Stimulated activated CD4-positive, alpha-beta T cell treated with anti-CD3 and anti-CD28 coated beads, Interleukin-15, amount 100 ng/mL, for 1 hour (primary cell): ENCODE measurements at places on chromosomes 7 and 10.

- no peak for DNase-seq
These were observed 63.1 kb downstream of the ASB13 start for GRCh38 chr10:5603091-5603847.

GRCh38 chr7:100942045-100942774 is 7.1 kb upstream of the MUC3A start:
- no peak for DNase-seq

DNA sequence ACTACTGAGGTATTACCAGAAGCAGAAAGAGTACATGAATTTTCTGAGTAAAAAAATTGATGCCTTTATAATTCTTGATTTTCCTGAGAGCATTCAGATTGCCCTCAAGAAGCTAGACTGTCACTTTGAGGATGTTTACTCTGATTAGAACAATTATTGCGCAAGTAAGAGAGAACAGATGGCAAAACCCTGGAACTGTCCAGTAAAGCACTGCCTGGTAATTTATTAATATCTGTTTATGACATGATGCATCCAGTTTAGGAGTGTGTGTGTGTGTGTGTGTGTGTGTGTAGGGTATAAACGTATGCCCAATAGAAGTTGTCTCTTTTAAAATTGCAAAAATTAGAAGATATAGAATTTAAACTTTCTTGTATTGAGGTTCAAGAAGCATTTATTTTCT is 379.7 kb downstream of the PHTF2 start:
- DNase-seq: no peak

DNA sequence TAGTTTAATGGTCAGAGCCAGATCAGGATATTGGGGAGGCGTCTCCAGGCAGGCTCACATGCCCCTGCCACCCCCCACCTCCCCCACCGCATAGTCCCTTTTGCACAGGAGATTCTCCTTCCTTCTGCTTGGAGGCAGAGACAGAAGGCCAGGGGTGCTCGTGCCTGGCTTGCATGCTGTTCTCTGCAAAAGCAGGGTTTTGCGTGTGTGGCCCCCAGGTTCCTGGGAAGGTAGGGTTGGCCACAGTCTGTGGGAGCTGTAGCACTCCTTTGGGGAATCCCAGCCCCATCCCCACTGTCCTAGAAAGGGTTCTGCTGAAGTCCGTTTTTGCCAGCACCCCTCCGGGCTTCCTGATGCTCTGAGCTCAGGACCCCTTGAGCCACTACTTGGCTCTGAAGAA is 1.9 kb upstream of the TCERG1L start:
- no peak for DNase-seq

DNA sequence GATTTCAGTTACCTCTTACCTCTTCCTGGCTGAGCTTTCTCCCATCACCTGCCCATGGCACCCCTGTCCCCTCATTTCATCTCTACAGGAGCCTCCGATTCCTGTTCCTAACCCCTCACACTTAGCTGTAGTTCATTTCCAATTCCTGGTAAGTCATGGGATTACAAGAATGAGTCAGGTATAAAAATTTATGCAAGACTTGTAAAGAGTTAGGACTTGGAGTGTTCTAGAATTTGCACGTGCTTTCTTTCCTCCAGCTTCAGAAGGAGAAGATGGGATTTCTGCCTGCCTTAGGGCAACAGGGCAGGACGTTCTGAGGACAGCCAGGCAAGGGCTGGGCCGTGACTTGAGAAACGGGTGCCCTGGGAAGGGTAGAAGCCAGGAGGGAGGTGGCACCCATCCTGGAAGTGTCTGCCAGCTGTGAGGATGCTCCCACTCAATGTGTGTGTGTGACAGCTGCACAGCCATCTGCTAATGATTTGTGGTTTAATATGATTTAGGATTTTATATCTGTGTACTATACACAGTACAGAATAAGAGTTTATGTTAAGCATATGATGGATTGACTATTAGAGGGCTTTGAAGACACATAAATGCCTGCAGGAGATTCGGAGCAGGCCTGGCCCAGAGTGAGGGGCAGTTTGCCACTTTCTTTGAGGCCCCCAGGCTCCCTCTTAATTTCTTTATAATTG is 81.5 kb upstream of the VIPR2 start:
- no peak for DNase-seq

DNA sequence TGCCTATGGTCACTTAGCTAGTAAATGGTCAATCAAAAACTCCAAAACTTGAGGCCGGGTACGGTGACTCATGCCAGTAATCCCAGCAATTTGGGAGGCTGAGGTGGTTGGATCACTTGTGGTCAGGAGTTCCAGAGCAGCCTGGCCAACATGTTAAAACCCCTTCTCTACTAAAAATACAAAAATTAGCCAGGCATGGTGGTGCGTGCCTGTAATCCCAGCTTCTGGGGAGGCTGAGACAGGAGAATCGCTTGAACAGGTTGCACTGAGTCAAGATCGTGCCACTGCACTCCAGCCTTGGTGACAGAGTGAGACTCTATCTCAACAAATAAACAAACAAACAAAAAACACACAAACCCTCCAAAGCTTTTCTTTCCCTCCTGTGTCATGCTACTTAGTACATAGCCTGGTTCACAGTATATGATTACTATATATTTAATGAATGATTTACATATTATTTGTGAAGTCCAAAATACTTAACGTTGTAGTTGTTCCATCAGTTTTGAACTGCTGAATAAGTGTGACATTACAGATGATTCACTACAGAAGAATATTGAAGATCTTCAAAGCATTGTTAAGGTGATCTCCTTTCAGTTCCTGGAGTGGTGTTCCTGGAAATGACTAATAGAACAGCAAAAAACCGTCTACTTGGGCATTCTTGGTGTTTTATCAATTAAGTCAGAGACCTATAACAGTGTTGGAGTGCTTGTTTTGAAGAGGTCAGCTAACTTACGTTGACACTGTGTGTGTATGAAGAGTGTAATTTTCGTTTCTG is 72.9 kb downstream of the ADK start:
- no peak for DNase-seq

DNA sequence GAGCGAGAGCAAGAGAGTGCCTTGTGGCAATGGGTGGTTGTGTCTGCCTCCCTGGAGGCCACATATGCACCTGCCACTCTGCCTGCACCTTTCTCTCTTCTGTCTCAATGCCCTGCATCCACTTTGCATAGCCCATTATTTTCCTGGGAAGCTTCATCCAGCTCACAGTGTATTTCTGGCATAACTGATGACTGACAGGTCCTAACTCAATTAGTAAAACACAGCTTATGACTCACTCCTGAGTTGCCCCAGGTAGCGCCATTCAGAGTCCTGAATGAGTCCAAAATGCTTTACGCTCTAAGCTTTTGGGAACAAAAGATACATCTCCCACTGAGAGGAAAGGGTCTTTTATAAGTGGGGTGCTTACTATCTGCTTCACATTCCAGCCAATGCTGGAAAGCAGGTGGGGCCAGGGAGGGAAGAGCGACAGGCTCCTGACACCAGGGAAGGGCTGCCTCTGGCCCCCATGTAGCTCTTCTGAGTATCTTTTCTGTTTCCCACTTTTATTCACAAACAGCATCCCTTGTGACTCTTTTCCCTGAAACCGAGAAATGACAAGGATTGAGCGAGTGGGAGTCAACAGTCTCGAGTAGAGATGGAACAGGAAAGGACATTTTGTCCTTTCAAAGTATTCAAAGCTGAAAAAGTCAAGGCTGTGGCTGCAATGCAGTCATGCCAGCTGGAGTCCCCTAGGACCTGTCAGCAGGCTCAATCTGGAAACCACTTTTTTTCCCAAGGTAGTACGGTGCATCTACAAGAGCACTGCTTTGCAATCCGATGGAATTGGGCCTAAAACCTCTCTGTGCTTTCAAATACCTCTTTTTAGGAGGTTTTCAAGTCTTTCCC is 479.3 kb upstream of the PODXL start:
- no peak for DNase-seq

DNA sequence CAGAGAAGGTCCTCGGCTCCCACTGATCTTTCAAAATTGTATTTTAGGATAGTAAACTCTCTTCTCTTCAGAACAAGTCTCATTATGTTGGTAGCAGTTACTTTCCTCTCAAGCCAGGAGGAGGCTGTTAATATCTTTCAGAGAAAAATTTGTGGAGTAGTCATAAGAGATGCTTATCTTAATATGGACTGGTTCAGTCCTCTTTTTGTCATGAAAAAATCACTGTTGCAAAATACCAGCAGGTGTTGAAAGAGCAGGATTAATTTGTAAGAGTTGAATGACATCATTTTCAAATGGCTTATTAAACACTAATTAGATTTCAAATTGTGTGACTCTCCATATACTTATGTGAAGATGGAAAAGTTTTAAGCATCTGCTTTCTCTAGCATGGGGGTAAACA is 662.5 kb downstream of the POM121L12 start:
- DNase-seq: no peak
